ENCODE measurements at places on chromosomes 5 and 9.

DNA sequence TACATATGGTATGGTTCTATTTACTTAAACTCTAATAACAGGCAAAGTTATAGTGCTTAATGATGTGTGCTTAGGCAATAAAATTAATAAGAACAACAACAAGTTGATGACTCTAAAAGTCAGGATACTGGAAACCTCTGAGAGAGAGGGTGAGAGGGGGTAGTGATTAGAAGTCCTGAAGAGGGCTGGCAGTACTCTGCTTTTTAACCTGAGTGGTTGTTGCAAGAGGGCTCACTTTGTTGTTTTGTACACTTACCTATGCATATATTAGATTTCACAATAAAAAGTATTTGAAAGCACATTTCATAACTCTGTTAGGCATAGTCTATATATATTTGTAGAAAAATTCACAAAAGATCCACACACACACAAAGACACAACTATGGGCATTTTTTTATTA is 21.4 kb upstream of the ELL2 start:
- DNase-seq: no peak

GRCh38 chr5:96624596-96624995 is 37.6 kb upstream of the CAST start:
- DNase-seq: no peak

DNA sequence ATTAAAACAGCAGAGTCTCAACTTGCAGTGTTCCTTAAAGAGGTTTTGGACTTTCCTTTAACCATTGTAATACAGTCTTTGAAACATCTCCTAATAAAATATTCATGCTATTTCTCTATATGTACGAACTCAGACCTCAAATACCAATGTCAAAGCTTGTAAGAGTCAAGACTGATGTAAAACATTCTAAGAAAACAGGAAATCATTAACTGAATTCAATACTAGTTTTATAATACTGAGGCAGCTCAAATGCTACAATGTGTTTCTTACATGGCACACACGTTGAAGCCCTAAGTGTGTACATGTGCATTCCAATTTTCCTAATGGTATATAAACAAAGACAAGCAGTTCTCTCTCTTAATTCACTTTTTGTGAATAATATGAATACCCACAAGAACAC is 11.6 kb downstream of the PSIP1 start:
- DNase-seq: no peak

DNA sequence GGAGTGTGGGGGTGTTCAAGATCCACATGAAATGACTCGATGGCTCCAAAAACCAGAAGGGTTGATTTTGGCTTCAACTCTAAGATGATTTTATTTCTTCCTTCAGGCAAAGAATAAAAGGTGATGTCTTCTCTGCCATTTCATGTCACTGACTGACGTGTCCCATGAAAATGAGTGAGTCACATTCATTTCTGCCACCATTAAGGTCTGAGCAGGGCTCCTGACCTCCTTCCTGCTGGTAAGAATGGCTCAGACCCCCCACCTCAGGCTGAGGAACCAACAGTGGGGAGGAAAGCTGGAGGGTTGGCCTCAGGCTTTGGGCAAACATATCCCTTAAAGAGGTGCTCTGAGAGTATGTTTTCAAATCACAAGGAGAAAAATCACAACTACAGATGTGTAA is 53.9 kb upstream of the ZNF354A start:
- DNase-seq: no peak

DNA sequence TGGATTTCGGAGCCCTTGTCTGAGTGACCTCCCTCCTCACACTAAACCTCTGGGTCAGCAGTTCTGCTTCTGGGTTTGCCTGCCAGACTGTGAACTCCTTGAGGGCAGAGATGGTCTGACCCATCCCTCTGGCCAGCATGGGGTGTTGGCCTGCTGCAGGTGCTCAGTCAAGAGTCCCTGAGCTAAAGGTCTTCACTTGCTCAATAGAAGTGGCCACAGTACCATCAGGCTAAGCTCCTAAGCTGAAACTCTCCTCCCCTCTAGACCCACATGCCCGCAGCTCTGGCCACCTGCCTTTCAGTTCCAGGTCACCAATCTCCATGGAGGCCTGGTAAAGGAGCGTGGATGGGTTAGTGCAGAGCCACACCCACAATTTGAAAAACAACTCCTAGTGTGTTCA is 316.6 kb downstream of the SPOCK1 start:
- no peak for DNase-seq

DNA sequence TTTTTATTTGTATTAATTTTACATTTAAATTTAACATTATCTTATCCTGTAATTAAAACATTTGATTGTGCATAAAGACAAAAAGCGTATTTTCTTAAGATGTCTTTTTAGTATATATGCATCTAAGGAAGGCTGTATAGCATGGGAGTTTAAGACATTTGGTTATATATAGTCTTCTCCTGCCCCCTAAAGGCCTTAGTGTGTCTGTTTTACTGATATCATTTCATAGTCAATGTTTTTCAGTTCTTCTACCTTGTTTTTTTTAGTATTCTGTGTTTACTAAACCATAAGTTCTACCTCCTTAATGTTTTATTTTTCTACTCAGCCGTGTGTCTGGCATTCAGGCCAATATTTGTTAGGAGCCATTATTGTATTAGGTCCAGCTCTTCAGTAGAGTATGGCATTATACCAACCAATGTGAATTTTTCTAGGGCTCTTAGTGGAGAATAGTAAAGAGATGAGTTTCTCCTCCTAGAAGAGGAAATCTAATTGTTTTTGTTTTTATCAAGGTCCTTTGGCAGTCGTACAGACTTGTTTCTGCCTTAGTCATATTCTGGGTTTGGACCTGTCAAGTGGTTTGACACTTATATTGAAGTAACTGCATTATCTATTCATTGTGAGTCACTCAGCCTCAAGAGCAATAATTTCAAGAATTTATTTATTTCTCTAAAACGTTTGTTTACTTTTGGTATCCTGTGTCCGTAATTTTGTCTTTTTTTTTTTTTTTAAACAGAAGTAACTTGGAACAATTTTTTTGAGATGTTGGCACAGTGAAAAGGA is 74.8 kb downstream of the SLF1 start:
- DNase-seq: peak; percentile 45

- DNase-seq: no peak
Observed at GRCh38 chr9:107972346-107972745, 482.8 kb upstream of the KLF4 start.

- DNase-seq: no peak
Observed at GRCh38 chr5:5165541-5166002, 25.4 kb downstream of the ADAMTS16 start.

DNA sequence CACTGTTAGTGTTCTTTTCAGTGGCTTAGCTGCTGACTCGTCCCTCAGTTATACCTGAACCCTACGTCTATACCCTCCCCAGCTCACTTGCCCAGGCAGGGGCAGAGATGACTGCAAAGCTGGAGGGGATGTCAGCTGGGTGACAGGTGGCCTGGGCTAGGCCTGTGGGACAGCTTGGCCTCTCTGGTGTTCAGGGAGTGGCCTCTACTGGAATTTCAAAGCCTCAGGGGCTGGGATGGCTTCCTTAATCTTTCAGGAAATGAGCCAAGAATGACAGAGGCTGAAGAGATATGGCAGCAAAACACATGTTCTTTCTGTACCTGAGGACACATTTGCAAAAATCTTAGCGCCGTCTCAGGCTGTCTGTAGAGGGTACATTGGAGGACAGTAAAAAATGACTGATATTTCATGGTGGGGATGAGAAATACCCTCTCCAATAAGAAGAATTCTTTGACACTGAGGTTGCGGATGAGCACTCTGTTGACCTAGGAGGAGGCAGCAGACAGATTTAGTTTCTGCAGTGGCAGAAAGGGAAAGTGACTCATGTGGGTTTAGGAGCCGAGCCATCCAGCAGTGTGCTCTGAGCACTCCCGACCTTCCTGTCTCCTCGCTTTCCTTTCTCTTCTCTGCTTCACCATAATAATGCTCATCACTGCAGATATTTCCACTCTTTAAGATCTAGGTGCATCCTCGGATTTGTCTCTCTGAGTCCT is 54.4 kb downstream of the ENTREP1 start:
- no peak for DNase-seq

DNA sequence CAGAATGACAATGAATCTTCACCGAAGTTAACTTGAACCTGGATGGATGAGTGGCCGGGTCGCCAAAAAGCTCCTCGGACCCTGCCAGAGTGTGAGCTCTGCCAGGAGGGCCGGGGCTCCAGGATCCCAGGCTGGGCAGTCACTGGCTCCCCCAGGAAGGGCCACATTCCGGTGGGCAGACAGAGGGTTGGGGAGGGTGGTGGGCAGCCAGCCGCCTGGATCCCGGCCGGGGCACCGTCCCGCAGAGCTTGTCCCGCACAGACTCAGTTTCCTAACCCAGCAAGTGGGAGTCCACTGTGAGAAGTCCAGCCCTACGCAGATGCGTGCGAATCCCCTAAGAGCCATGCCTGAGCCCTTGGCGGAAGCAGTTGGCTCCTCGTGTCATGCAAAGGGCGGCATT is 10.3 kb upstream of the NOTCH1 start:
- no peak for DNase-seq

DNA sequence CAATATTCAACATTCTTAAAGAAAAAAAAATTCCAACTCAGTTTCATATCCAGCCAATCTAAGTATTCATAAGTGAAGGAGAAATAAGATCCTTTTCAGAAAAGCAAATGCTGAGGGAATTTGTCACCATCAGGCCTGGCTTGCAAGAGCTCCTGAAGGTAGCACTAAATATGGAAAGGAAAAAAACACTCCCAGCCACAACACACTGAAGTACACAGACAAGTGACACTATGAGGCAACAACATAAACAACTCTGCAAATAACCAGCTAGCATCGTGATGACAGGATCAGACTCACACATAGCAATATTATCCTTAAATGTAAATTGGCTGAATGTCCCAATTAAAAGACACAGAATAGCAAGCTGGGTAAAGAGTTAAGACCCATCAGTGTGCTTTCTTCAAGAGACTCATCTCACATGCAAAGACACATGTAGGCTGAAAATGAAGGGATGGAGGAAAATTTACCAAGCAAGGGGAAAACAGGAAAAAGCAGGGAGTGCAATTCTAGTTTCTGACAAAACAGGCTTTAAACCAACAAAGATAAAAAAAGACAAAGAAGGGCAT is 33.1 kb downstream of the ANKRD33B start:
- no peak for DNase-seq

GRCh38 chr5:154714266-154714986 is 40.8 kb upstream of the LARP1 start:
- peak; percentile 3 for DNase-seq

GRCh38 chr5:139296198-139296597 is 2.7 kb downstream of the MATR3 start:
- no peak for DNase-seq

GRCh38 chr9:131590449-131590848 is 45.1 kb downstream of the PRRT1B start:
- DNase-seq: no peak

DNA sequence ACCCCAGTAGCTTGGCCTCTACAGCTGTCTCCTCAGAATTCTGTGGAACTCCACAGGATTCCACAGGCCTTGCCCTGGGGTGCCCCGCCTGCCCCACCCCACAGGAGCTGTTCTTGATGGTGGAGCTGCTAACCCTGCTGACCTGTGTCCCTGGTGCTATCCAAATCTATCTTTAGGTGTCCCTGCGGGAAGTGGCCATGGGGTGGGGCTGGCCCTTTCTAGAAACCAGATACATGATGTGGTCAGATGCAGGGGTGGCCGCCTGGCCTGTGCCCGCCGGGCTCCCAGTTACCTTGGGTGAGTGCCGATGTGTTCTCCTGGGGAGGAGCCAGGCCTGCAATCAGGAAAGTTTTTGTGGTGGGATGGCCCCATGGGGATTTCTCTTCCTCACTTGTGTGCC is 34.2 kb downstream of the WNK2 start:
- DNase-seq: no peak

DNA sequence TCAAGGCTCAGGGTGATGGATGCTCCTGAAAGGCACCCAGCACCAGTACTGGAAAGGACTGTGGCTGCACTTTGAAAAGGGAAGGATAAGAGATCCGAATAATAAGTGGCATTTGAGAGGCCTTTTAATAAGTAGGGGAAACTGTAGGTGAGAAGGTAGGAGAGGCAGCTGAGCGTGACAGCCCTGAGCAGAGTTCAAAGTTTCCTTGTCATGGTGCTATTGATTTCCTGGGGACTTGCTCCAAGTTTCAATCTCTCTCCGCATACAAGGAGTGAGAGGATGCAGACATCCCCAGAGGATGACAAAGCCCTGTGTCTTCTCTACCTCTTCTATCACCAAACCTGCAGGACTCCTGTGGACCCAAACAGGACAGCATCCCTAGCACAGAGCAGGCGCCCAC is 354.5 kb downstream of the SPOCK1 start:
- no peak for DNase-seq

DNA sequence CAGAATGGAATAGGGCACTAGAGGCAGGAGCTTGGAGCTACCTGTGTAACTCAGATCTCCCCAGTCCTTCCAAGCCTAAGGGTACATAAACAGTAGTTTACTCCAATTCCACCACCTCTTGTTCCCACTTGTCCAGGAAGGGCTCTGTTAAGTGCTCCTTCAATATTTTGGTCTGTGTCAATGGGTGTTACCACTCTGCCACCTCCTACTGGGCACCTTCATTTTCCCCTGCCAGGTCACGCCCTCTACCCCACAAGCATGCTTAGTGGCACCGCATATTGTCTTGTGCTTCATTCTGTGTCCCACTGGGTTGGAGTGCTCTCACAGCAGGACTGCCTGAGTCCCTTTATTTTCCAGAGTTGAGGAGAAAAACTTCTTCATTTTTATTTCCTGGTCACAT is 459.8 kb downstream of the ARHGEF28 start:
- DNase-seq: no peak

- no peak for DNase-seq
Observed at GRCh38 chr5:142600092-142600491, 85.8 kb downstream of the FGF1 start.

DNA sequence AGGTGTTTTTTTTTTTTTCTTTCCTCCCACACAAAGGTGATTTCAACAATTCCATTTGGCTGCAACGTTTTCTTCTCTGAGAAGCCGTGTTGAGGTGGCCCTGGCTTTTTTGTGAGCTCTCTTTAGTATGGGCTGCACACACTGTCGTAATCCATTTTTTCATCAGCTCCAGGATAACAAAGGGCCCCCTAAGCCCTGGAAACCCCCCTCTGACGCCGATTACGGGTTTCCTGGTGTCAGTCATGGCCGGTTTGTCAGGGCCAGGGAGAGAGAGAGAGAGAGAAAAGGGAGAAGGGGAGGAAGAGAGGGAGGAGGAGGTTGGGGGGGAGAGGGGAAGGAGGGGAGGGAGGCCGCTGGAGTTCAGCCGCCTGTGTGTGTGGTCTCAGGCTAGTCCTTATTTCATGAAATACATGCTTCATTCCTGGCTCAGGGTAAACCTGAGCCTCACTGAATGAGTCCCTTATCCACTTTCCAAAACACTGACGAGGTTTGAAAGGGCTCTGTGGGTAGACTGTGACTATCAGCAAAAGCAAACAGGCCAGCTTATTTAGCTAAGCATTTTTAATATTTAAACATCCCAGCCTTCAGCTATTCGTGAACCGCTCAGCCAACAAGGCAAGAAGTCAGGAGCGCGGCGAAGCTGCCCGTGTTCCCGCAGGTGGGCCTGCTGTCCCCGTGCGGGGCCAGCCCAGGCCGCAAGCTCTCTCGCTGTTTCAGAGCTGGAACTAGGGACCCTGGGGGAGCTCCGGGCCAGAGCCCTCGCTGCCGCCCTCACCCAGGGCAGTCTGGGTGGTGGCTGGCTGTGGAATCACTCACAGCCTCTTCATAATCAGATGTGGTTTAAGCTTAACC is 172.8 kb downstream of the ERCC6L2 start:
- no peak for DNase-seq

GRCh38 chr9:20569525-20569924 is 52.8 kb downstream of the MLLT3 start:
- no peak for DNase-seq
